ENCODE measurements at places on chromosomes 12 and 14. TPM values are rescaled to one million over a fixed set of nuclear protein-coding genes. Genes with fewer than 3 reads are reported as not detected.

CIDEB gene
- 7.2 TPM for total RNA-seq

NRL gene
- 1.4 TPM for total RNA-seq

RGS6 gene
- not detected for total RNA-seq

SERPINA10 gene
- total RNA-seq: not detected

TAC3 gene
- not detected for total RNA-seq

SRRM4 gene
- not detected for total RNA-seq

TTC9 gene
- 3.5 TPM for total RNA-seq

ESR2 gene
- total RNA-seq: 0.13 TPM

KCNC2 gene
- total RNA-seq: not detected

CACNA1C gene
- total RNA-seq: 29.1 TPM

C14orf132 gene
- 34.4 TPM for total RNA-seq

ARHGAP9 gene
- total RNA-seq: 0.22 TPM
